Activated naive CD4-positive, alpha-beta T cell treated with anti-CD3 and anti-CD28 coated beads, Interleukin-2, amount 50 U/mL, for 16 hours (primary cell): ENCODE measurements at places on chromosomes 12 and 14.

GRCh38 chr14:101867854-101868253 lies 96.5 kb upstream of the DYNC1H1 start:
- no peak for DNase-seq

DNA sequence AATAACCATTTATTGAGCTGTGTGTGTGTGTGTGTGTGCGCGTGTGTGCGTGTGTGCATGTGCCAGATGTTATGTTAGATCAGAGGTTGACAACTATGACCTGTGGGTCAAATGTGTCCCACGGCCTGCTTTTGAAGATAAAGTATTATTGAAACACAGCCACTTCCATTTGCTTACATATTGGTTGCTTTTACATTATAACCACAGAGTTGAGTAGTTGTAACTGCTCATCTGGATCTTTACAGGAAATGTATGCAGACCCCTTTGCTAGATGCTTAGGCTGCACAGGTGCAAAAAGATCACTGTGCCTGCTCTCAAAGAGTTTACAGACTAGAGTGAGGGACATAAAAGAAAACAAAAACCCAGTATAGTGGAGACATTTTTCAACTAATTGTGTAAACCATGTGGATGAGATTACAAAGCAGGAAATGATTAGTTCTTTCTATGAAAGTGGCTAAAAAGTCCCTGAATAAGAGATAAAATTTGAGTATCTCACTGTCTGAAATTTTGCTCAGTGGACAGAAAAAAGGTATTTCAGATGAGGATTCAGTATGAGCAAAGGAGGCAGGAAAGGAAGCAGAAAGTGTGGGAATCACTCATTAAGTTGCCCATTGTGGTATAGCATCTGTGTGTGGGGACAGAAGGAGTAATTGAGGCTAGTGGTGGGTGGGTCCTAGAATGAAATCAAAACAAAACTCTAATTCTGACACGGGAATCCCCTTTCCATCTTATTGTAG lies 188.4 kb downstream of the PAH start:
- no peak for DNase-seq

GRCh38 chr14:104886690-104887622 lies 21.9 kb downstream of the CEP170B start:
- DNase-seq = peak; percentile 9

GRCh38 chr12:51953864-51954263 lies 2.4 kb downstream of the ACVR1B start:
- no peak for DNase-seq

GRCh38 chr14:69049675-69050074 lies 70.6 kb upstream of the ACTN1 start:
- DNase-seq = no peak

DNA sequence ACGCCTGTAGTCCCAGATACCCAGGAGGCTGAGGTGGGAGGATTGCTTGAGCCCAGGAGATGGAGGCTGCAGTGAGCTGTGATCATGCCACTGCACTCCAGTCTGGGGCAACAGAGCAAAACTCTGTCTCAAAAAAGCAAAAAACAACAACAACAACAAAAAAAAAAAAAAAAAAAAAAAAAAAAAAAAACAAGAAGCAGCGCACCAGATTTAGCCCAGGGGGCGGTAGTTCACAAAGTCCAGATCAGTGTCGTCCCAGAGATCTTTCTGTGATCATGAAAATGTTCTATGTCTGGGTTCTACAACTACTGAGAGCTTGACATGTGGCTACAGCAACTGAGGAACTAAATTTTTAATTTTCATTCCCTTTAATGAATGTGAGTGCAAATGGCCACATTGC lies 27.4 kb downstream of the OAS2 start:
- no peak for DNase-seq

GRCh38 chr14:104081951-104082464 lies 3.5 kb upstream of the ASPG start:
- no peak for DNase-seq

DNA sequence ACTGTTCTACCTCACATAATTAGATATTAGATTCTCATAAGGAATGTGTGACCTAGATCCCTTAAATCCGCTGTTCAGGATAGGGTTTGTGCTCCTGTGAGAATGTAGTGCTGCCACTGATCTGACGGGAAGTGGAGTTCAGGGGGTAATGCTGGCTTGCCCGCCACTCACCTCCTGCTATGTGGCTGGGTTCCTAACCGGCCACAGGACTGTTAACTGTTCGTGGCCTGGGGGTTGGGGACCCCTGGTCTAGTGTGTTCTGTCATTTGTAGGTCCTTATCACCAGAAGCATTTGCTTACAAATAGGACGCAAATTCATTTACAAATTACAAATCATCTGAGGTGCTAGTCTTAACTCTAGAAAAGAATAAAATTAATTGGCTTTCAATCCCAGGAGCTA lies 16.4 kb upstream of the TMEM30B start:
- DNase-seq = no peak

GRCh38 chr12:114713466-114714215 lies 29.7 kb upstream of the TBX3 start:
- DNase-seq = no peak

GRCh38 chr14:32678088-32678487 lies 260.6 kb upstream of the NPAS3 start:
- no peak for DNase-seq

GRCh38 chr12:65603438-65604351 lies 220.6 kb upstream of the HMGA2 start:
- no peak for DNase-seq

GRCh38 chr14:61388976-61389576 lies 67.7 kb downstream of the PRKCH start:
- DNase-seq = no peak

DNA sequence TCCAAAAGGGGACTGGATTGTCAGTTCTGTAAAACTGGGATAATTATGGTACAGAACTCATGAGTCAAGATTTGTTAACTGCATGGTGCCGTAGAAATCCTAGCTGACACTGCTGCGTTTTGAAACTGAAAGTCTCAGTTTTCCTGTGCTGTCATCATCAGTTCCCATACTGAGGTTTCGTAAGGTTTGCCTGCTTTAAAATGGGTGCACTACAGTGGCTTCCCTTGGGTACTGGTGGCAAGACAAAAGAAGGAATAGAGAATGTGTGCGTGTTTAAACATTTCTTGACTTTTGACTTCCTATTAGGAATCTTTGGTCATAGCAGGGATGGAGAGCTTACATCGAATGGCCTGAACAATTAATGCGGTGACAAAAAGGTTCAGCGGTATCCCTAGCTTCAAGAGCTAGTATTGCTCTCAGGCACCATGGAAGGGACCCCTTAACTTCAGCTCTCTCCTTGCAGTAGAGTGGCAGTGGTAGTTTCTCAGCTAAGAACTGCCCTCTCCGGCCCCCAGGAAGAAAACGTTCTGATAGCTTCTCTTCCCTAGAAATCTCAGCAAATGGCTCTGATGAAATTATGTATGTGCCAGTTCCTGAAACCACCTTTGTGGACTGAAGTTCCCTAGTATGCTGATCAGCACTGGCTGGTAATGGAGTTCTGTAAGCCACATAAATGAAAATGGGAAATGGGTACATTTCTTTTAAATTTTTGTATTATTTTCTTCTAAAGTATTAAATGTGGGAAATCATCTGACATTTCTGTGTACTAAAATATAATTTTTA lies 28.9 kb downstream of the ANO6 start:
- no peak for DNase-seq

DNA sequence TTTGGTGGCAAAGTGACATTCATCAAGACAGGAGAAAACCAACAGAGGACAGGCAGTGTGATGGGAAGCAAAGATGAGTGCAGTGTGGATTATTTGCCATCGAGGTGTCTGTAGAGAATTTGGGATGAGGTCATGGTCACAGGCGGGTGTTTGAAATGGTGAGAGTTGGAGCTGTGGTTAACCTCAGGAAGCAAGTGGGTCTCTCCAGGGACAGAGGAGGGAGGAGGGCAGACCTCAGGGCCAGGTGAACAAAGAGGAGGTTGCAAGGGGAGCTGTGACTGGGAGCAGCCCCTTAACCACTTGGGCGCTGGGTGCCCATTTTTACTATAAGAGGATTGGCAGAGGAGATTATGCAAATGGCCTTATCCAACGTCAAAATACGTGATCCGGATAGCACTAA lies 7.0 kb downstream of the FZD10 start:
- no peak for DNase-seq

DNA sequence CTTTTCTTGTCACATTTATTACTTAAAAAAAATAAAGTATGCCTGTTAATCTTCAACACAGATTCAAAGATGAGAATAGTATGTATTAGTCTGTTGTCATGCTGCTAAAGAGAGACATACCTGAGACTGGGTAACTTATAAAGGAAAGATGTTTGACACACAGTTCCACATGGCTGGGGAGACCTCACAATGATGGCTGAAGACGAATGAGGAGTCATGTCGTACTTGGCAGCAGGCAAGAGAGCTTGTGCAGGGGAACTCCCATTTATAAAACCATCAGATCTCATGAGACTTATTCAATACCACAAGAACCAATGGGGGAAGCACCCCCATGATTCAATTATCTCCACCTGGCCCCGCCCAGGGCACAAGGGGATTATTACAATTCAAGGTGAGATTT lies 335.9 kb upstream of the GARIN2 start:
- DNase-seq = no peak

- no peak for DNase-seq
Measured at GRCh38 chr12:110501399-110501751, 536 bp downstream of the VPS29 start.

GRCh38 chr12:3777206-3777809 lies 24.4 kb upstream of the CRACR2A start:
- DNase-seq = no peak

- DNase-seq = peak; percentile 59
Measured at GRCh38 chr14:55580470-55581341, 699 bp downstream of the KTN1 start.

GRCh38 chr14:77094672-77095284 lies 3.3 kb upstream of the CIPC start:
- DNase-seq = peak; percentile 80

GRCh38 chr14:29299372-29299771 lies 532.8 kb downstream of the FOXG1 start:
- no peak for DNase-seq

- DNase-seq = no peak
Measured at GRCh38 chr14:41899416-41899815, 292.7 kb downstream of the LRFN5 start.

DNA sequence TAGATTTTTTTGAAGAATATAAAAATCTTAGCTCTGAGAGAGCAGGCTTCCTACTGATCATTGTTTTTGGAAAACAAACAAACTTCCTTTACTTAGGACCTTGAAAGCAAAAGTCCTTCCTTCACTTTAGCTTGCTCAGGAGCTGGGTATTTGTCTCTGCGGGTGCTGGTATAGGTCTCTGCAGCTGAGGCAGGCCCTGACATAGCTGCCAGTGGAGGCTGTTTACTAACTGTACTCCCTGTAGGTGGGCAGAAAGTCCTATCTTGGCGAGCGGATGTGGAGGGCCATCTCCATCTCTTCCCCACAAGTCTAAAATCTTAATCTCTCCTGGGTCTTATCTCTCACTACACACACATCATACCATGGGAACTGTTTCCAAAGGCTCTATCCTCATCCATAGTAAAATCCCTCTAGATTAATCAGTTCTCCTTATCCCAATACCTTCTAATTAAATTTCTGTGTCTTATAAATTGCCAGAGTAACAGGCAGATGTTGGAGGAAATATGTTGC lies 4.1 kb upstream of the MIA2 start:
- no peak for DNase-seq

GRCh38 chr14:69620211-69620611 lies 8.8 kb downstream of the SUSD6 start:
- DNase-seq = no peak

- DNase-seq = no peak
Measured at GRCh38 chr14:103845327-103845726, 2.0 kb downstream of the PPP1R13B start.

GRCh38 chr12:18439541-18439940 lies 178.2 kb downstream of the PIK3C2G start:
- DNase-seq = no peak

DNA sequence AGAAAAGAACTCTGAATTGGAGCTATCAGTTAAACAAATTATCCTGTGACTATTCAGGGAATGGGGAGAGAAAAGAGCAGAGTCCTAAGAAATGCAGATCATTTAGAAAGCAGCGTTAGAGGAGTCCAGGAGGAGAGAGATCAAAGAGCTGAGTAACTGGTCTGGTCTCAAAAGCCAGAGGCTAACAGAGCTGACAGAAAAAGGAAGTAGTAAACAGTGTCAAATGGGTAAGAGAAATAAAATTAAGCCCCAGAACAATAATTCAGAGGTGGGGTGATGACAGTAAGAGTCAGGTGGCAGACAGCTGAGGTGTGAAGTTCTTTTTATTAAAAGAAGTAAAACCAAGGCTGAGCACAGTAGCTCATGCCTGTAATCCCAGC lies 19.3 kb downstream of the GXYLT1 start:
- DNase-seq = no peak

DNA sequence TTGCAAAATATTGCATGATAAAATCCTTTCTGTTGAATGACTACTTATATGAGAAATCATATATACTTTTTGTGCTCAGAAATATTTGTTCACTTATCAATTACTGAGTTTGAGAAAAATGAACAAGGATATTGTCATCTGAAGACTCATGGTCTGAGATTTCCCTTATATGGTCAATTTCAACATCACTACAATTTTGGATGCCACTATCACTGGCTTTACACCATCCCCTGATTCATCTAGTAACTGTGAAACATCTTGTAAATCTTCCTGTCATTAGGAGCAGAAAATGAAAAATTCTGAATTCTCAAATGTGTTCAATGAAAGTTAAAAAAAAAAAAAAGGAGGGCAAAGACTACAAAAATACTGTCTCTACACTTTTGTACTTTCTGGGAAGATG lies 21.8 kb upstream of the GXYLT1 start:
- no peak for DNase-seq

DNA sequence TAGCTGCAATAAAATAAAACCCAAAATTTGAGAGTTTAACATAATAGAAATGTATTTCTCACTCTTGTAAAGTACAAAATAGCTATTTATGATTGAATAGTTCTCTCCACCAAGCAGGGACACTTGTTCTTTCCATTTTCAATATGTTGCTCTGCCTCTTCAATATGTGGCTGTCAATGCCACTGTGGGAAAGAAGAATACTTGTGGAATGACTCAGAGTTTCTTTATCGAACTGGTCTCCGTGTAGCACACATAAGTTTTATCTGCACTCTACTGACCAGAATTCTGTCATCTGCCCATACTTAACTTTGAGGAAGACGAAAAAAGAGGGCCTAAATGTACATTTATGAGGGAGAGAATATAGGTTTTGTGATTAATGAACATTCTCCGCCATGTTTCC lies 256.9 kb downstream of the ATXN7L3B start:
- DNase-seq = no peak
